Pancreas (tissue), 10 donors: ENCODE measurements at places on chromosomes 5 and 9. TPM values are rescaled to one million over a fixed set of nuclear protein-coding genes. Genes with fewer than 3 reads are reported as not detected.

MSANTD3 gene
- 7.2 TPM for total RNA-seq

DBH gene
- total RNA-seq: not detected

BAAT gene
- total RNA-seq: 1.3 TPM

CARTPT gene
- total RNA-seq: not detected

IFNA2 gene
- not detected for total RNA-seq

GEMIN5 gene
- 7.2 TPM for total RNA-seq

CTSV gene
- 0.79 TPM for total RNA-seq

GRCh38 chr9:129182625-129183494 lies 4.8 kb upstream of the IER5L start:
- H3K27ac ChIP-seq: no peak overlapping the region
- H3K27me3 ChIP-seq: no peaks in the 10 kb centered on the region
- DNase-seq: no peak
- H3K4me3 ChIP-seq: no peak overlapping the region
- H3K4me1 ChIP-seq: no peaks in the 10 kb centered on the region

DNA sequence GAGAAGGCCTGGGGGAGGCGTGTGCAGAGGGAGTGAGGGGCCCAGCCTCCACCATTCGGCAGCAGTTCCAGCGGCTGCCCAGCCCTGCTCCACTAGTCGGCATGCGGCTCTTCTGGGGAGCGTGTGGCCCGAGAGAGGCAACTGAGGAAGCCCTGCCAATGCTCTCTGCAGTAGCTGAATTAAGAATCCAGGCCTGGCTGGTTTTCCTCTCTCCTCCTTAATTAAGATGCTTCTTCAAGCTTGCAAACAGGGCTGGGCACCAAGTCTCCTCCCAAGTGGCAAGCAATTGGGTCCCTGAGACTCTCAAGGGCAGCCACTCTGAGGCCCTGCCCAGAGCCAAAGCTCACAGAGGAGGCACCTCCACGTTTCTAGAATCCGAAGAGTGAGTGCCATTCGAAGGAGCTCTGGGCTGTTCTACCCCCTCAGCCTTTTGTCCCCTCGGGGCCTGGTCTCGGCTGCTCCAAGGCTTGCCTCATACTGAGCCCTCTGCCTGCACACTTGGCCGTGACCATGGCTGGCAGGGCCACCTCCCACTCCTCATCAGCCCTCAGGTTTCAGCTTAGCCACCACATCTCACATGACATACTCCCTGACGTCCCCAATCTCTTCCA lies 75.4 kb upstream of the LRRTM2 start:
- H3K4me3 ChIP-seq: no peak overlapping the region
- H3K36me3 ChIP-seq: no peaks in the 10 kb centered on the region
- peak overlapping the region; percentile 83 for H3K27ac ChIP-seq
- no peak for DNase-seq
- peaks cover 80% of the 10 kb centered on the region for H3K4me1 ChIP-seq

DNA sequence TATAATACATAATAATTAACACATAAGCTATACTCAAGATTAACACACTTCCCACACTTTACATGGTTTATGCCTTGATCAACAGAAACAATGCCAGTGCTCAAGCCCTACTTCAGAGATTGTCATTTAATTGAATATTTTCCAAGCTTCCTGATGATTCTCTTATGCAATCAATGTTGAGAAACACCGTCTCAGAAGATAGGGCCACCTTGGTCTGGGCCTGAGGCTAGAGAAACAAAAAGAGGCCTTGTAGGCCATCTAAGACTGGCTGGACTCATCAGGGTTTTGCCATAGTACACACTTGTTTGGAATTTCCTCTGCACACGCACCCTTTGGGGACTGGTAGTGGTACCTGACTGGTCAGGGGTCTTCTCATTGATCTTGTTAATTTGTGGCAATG lies 16.3 kb downstream of the C9orf152 start:
- DNase-seq: no peak
- H3K36me3 ChIP-seq: no peaks in the 10 kb centered on the region
- H3K27ac ChIP-seq: peak overlapping the region; percentile 79

DNA sequence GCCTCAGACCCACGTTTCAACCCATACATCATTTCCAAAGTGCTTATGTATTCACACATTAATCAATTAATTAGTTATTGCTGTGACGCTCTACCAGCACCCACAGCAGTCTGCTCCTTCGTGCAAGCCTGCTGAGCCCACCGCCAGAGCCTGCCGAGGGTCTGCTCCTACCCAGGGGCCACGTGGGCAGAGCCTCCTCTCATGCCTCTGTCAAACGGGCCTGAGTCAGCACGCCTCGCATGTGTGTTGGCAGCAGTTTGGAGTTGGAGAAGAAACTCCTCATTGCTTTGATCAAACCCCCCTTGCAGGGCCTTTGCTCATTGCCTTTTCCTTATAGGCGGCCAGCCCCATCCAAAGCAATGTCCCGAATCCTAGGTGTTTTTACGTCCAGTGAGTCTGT lies 256.2 kb upstream of the IRX4 start:
- H3K4me3 ChIP-seq: no peak overlapping the region
- no peak overlapping the region for H3K27ac ChIP-seq
- no peak for DNase-seq
- H3K27me3 ChIP-seq: peaks cover 4% of the 10 kb centered on the region
- no peaks in the 10 kb centered on the region for H3K4me1 ChIP-seq

- H3K4me3 ChIP-seq: no peak overlapping the region
- DNase-seq: no peak
- no peak overlapping the region for H3K27ac ChIP-seq
- no peaks in the 10 kb centered on the region for H3K27me3 ChIP-seq
- H3K36me3 ChIP-seq: no peaks in the 10 kb centered on the region
These were observed 48.4 kb upstream of the MAP3K1 start for GRCh38 chr5:56766926-56767325.

- no peak overlapping the region for H3K4me3 ChIP-seq
- peaks cover 29% of the 10 kb centered on the region for H3K4me1 ChIP-seq
- no peaks in the 10 kb centered on the region for H3K36me3 ChIP-seq
- H3K27me3 ChIP-seq: no peaks in the 10 kb centered on the region
- H3K27ac ChIP-seq: peak overlapping the region; percentile 11
- peak; percentile 91 for DNase-seq
These were observed 128.2 kb downstream of the OLFM1 start for GRCh38 chr9:135215571-135216161.

- DNase-seq: no peak
- peaks cover 13% of the 10 kb centered on the region for H3K4me1 ChIP-seq
These were observed 18.3 kb upstream of the CKMT2 start for GRCh38 chr5:81214848-81215247.

DNA sequence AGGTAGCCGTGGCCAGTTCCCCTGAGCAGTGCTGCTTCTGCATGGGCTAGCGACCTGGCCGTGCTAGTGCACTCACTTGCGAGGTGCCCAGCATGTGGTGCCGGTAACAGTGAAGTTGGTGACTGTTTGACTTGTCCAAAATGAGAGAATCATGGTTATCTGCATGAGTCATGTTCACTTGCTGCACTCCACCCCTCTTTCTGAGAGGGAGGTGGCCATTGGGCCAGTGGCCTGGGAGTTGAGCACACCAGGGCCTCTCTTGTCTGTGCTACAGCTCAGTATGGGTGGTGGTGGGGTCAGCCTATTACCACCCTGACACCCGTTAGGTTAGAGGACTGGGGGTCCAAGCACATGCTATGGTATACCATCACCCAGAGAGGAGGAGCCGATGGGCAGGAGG lies 55.4 kb upstream of the GARNL3 start:
- no peak overlapping the region for H3K4me3 ChIP-seq
- H3K27me3 ChIP-seq: no peaks in the 10 kb centered on the region
- no peaks in the 10 kb centered on the region for H3K36me3 ChIP-seq
- H3K27ac ChIP-seq: no peak overlapping the region
- DNase-seq: no peak

DNA sequence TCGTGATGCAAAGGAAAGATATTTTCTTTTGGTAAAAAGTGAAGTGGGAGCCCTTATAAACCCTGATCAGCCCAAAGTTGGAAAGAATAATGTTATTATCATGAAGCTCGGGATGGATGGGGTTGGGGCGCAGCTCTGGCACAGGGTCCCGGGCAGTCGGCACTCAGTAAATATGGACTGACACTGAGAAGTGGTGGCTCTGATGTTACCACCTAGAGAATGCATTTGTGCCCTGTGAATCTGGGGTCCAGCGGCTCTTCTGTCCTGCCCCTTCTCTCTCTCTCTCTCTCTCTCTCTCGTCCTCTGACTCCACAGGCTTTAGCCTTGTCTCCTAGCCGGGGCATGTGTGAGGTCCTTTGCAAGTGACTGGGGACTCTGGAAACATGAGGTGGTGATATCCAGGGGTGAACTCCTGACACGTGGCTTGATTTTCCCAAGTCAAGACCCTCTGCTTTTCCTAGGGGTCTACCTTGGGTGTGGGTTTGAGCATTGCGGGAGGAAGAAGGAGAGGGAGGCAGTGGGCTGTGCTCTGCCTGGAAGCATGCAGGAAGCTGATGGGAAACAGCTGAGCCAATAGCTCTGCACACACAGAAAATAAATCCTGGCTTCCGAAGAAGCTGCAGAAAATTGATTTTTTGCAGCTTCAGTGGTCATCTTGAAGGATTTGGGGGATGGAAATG lies 162.7 kb downstream of the MACROH2A1 start:
- no peak overlapping the region for H3K4me3 ChIP-seq
- no peak for DNase-seq
- no peak overlapping the region for H3K27ac ChIP-seq
- H3K36me3 ChIP-seq: no peaks in the 10 kb centered on the region
- H3K4me1 ChIP-seq: no peaks in the 10 kb centered on the region
- H3K27me3 ChIP-seq: no peaks in the 10 kb centered on the region

- H3K4me1 ChIP-seq: peaks cover 4% of the 10 kb centered on the region
- H3K27me3 ChIP-seq: no peaks in the 10 kb centered on the region
- H3K4me3 ChIP-seq: no peak overlapping the region
- H3K36me3 ChIP-seq: no peaks in the 10 kb centered on the region
- no peak overlapping the region for H3K27ac ChIP-seq
These were observed 1.3 kb downstream of the PTCH1 start for GRCh38 chr9:95515272-95516113.

- no peak for DNase-seq
- no peaks in the 10 kb centered on the region for H3K27me3 ChIP-seq
- H3K27ac ChIP-seq: no peak overlapping the region
- H3K4me3 ChIP-seq: no peak overlapping the region
- no peaks in the 10 kb centered on the region for H3K36me3 ChIP-seq
- no peaks in the 10 kb centered on the region for H3K4me1 ChIP-seq
These were observed 164.8 kb upstream of the OTULINL start for GRCh38 chr5:14416621-14417275.

- no peak for DNase-seq
- no peak overlapping the region for H3K27ac ChIP-seq
- no peaks in the 10 kb centered on the region for H3K4me1 ChIP-seq
- H3K4me3 ChIP-seq: no peak overlapping the region
- H3K36me3 ChIP-seq: no peaks in the 10 kb centered on the region
- H3K27me3 ChIP-seq: no peaks in the 10 kb centered on the region
These were observed 437.8 kb downstream of the PLK2 start for GRCh38 chr5:58022055-58022454.

GRCh38 chr5:160339406-160340130 lies 27.2 kb upstream of the CCNJL start:
- no peak overlapping the region for H3K27ac ChIP-seq
- no peak for DNase-seq
- H3K36me3 ChIP-seq: no peaks in the 10 kb centered on the region
- H3K27me3 ChIP-seq: no peaks in the 10 kb centered on the region
- no peaks in the 10 kb centered on the region for H3K4me1 ChIP-seq

DNA sequence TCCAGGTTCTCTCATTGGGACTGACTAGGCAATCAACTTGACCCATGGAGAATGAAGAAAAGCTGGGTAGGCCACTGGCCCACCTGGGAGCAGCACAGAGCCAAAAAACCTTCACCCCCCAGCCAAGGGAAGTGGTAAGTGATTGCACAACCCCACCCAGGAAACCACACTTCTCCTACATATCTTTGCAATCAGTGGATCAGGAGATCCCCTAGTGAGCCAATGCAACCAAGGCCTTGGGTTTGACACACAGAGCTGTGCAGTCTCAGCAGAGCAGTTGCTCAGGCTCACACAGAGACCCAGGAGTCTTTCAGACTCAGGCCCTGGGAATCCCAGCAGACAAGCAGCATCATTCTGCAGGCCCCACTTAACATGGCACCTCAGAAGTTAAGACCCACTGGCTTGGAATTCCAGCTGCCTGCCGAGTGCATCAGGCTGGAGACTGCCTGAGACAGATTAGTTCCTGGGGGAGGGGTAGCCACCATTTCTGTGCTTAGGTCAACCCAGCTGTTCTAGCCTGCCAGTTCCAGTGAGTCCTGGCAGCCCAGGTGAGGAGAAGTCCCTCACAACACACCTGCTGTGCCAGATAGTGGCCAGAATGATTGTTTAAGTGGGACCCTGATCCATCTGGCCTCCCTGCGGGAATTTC lies 136.4 kb downstream of the SAXO1 start:
- no peaks in the 10 kb centered on the region for H3K27me3 ChIP-seq
- no peak overlapping the region for H3K27ac ChIP-seq
- DNase-seq: no peak
- H3K4me3 ChIP-seq: no peak overlapping the region

DNA sequence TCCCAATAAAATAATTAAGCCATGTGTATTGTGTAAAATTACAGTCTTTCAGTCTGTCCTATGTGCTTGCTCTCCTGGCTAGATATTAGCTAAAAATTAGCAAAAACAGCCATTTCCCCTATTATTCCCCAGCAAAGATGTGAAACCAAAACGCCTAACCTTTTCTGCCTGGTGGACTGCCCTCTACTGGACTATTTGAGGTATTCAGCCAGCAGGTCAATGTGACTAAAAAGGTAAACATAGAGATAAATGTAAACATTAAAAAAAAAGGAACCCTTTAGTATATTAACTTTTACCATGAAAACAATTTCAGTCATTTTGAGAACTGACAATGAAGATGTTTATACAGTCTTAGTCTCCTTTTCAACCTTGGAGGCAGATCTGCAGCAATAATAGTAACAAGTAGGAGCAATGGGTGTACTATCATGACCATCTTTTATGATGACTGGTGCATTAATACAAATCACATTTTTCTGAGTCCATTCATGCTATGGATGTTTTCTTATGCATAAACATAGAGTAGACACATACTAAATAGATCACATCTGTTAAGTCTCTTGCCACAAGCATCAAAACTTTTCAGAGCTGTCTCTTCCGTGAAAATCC lies 10.1 kb downstream of the ATG12 start:
- no peak for DNase-seq
- H3K4me3 ChIP-seq: no peak overlapping the region
- no peaks in the 10 kb centered on the region for H3K4me1 ChIP-seq
- no peak overlapping the region for H3K27ac ChIP-seq
- no peaks in the 10 kb centered on the region for H3K27me3 ChIP-seq

DNA sequence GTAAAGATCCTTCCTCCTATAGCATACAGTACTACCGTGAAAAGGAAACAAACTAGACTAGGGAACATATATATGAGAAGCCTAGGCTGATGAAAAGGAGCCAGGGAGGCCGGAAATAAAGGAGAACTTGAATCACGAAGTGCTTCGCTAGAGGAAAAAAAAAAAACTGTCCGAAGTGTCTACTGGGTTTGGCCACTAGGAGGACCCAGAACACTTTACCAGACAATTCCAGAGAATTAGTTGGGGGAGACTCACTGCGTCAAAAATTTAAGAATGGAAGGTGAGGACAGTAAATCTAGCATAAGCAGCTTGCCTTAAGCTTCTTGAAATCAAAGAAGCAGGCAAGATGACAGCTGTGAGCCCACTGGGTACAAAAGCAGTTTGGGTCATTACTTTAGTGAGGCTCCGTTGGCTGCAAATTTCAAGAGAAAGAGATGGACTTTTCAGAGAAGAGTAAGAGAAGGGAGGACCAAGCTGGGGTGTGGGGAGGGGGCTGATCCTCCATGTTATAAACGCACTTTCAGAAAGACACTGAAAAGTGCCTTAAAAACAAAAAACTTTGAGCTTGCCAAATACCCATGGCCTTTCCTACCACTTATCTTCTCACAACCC lies 47.4 kb downstream of the P4HA2 start:
- no peaks in the 10 kb centered on the region for H3K27me3 ChIP-seq
- no peaks in the 10 kb centered on the region for H3K36me3 ChIP-seq
- H3K27ac ChIP-seq: no peak overlapping the region
- no peak for DNase-seq

- no peak overlapping the region for H3K4me3 ChIP-seq
- peaks cover 9% of the 10 kb centered on the region for H3K4me1 ChIP-seq
- no peaks in the 10 kb centered on the region for H3K27me3 ChIP-seq
These were observed 4.5 kb downstream of the EGR1 start for GRCh38 chr5:138469540-138470321.
